ENCODE measurements at places on chromosomes 6 and 20.

DNA sequence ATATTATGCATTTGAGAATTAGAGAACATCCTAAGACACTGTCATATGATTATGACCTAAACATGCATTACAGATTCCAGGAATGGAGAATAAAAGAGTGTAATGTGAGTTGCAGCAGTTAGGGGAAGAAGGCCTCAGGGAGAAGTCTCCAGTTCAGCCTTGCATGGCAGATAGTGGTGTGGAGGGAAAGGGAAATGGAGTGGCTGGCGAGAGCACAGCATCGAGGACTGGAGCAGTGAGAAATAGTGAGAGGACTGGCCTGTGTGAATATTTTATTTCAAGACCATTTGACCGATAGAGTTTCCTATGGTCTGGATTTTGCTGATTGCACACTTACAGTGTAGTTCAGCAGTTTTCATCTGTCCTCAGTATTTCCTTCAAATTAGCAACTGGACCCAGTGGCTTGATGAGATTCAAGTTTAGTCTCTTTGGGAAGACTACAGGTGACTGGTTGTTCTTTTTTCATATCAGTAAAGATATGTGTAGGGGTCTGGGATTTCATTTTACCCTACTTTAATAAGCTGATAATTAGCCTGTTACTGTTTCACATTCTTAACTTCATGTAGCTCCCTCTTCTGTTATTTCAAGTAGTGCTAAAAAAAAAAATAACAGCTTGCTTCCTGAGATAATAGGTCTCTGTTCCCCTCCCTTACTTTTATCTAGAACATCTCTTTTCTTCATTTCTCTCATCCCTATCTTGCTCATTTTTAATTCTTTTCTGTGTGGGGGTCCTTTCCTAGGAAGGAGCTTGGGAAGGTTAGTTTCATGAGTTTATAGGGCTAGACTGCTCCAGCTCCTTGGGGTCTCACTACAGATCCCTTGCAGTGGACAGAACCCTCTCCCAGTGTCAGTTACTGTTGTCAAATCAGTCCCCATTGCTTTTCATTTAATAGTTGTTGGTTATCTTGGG lies 27.9 kb downstream of the BLTP3A start:
- DNase-seq, result no peak

DNA sequence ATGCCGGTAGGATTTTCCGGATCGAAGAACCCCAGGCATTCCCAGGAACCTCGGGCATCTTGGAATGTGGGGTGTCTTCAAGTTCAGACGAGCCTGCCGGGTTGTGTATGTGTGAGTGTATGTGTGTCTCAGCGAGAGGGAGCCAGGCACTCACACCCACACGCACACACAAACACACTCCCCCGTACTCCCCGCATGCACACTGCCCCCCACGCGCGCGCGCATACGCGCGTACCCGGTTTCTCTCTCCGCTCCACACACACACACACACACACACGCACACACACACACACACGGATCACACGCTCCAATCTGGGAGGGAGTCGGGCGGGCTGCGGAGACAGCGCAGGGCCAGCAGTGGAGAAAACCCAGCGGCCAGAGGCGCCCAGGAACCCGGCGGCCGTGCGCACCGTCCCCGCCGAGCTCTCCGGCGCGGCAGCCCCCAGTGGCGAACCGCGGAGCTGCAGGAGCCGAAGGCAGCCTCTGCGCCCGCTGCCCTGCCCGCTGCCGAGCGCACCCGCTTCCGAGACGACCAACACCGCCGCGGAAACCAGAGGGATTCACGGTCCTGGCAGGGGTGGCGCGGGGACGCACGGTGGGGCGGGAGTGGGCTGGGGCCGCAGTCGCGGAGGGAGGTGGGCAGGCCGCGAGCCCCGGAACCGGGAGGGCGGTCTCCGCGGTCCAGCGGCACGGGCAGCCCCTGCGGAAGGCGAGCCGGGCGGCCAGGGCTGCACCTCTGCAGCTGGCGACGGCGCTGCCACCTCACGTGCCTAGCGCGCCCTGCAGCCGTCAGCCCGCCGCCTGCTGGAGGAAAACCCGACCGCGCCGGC lies at the start of gene LRFN2:
Gene LRFN2, minus strand, starts transcription at position 125 of the 830 bp plus-strand sequence.
- DNase-seq, result peak; percentile 85

GRCh38 chr6:92701425-92702096 lies 717.8 kb downstream of the EPHA7 start:
- no peak for DNase-seq

GRCh38 chr6:17062871-17063440 lies 38.9 kb upstream of the STMND1 start:
- no peak for DNase-seq

- DNase-seq, result no peak
Measured at GRCh38 chr6:140537834-140538705, 1163.6 kb upstream of the CITED2 start.

- DNase-seq, result no peak
Measured at GRCh38 chr6:43800298-43800623, 30.2 kb downstream of the VEGFA start.
